Tibial nerve (tissue), 4 donors: ENCODE measurements at places on chromosomes 6 and 20. TPM values are rescaled to one million over a fixed set of nuclear protein-coding genes. Genes with fewer than 3 reads are reported as not detected.

Gene COL20A1
- not detected for total RNA-seq

DNA sequence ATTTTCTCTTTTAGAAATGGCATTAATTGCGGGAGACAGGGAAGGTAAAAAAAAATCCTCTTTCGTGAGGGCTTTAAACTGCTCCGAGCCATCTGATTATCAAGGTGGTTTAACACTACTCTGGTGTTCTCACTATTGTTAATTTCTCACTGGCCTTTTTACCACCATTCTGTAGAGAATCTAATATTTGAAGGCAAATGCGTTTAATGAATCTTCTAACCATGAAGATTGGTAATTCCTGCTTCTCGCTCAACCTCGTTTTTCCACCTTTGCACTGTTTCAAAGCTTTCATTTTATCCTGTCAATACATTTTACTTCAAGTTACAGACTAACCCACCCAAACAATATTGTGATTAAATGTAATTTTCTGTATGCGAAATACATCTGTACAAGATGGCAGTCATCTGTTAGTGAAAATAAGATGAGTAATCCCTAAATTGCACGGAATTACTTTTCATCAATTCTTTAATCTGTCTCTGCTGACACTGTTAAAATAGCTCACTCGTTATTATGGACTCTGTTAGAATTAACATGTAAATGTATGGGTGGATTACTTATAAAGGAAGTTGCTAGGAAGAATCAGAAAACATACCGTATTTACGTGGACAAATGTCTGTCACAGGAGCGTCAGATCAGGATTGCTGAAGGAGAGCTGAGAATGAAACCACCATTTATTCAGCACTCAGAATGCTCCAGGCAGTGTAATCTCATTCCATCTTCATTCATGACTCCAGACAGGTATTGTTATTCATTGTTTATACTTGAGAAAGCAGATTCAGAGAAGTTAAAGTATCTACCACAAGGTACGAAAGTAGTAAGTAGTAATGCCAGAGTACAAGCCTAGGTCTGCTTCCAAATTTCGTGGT, 1.1 kb upstream of the LCA5 start:
- peak overlapping the region; percentile 61 for H3K4me3 ChIP-seq
- H3K27ac ChIP-seq, result peak overlapping the region; percentile 88
- H3K27me3 ChIP-seq, result no peaks in the 10 kb centered on the region
- peaks cover 23% of the 10 kb centered on the region for H3K4me1 ChIP-seq
- no peak for DNase-seq

DNA sequence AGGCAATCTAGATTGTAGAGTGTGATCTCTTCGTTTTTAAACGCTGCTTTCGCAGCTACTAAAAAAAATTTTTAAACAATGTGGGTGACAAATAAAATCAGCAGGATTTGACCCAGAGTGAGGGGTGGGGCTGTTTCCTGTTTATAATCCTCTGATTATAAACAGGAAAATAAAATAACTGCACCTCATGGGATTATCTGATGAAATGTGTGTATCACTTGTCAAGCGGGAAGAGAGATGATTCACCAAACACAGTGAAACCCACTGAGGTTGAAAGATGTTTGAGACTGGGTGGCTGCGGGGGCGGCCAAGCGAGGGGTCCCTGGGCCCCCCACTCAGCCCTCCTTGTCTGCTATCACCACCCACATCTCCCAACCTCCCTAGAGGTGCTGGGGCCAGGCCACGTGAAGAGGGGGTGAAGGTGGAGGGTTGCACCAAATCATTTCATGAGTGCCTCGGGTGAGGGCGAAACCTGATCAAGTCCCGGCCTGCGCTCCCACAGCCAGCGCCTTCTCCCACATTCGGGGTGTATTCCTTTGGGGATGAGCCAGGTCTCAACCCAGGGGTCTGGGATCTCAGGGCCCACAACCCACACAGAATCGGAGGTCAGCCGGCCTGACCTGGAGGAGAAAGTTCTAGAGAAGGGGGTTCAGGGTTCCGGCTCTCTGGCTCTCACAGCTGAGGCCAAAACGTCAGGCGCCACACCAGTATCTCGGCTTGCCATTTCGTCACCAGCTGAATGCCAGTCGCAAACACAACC, 212.5 kb downstream of the BMP7 start:
- no peaks in the 10 kb centered on the region for H3K4me1 ChIP-seq
- H3K4me3 ChIP-seq, result no peak overlapping the region
- no peaks in the 10 kb centered on the region for H3K36me3 ChIP-seq
- DNase-seq, result no peak
- H3K27me3 ChIP-seq, result no peaks in the 10 kb centered on the region
- H3K27ac ChIP-seq, result peak overlapping the region; percentile 85

GRCh38 chr6:42225029-42225339, 7.3 kb upstream of the MRPS10 start:
- no peaks in the 10 kb centered on the region for H3K4me1 ChIP-seq
- H3K27ac ChIP-seq, result no peak overlapping the region
- H3K4me3 ChIP-seq, result no peak overlapping the region
- no peak for DNase-seq
- no peaks in the 10 kb centered on the region for H3K27me3 ChIP-seq
- H3K36me3 ChIP-seq, result no peaks in the 10 kb centered on the region

Gene SAPCD1
- 5.5 TPM for total RNA-seq

- no peaks in the 10 kb centered on the region for H3K4me1 ChIP-seq
- no peaks in the 10 kb centered on the region for H3K27me3 ChIP-seq
- DNase-seq, result peak; percentile 34
- peaks cover 11% of the 10 kb centered on the region for H3K36me3 ChIP-seq
Observed at GRCh38 chr6:3088446-3088845, 20.2 kb downstream of the RIPK1 start.

Gene R3HDML
- total RNA-seq, result not detected

Gene TREM2
- 46.1 TPM for total RNA-seq

Gene HLA-DOA
- 17.7 TPM for total RNA-seq

GRCh38 chr6:85405175-85405852, 44.6 kb upstream of the NT5E start:
- no peaks in the 10 kb centered on the region for H3K27me3 ChIP-seq
- H3K4me3 ChIP-seq, result no peak overlapping the region
- H3K4me1 ChIP-seq, result peaks cover 6% of the 10 kb centered on the region
- peak overlapping the region; percentile 46 for H3K27ac ChIP-seq
- DNase-seq, result no peak
- no peaks in the 10 kb centered on the region for H3K36me3 ChIP-seq

- no peak for DNase-seq
- H3K4me1 ChIP-seq, result no peaks in the 10 kb centered on the region
- no peaks in the 10 kb centered on the region for H3K36me3 ChIP-seq
- no peak overlapping the region for H3K27ac ChIP-seq
Observed at GRCh38 chr20:53001498-53002301, 29.5 kb downstream of the TSHZ2 start.

- no peak for DNase-seq
- H3K4me3 ChIP-seq, result no peak overlapping the region
- no peaks in the 10 kb centered on the region for H3K4me1 ChIP-seq
- no peak overlapping the region for H3K27ac ChIP-seq
Observed at GRCh38 chr20:62773845-62774714, 22.2 kb upstream of the MRGBP start.

Gene IP6K3
- total RNA-seq, result 0.39 TPM

Gene AVP
- not detected for total RNA-seq

GRCh38 chr6:37319856-37320480, 33.8 kb upstream of the RNF8 start:
- no peaks in the 10 kb centered on the region for H3K4me1 ChIP-seq
- no peak overlapping the region for H3K27ac ChIP-seq
- H3K27me3 ChIP-seq, result no peaks in the 10 kb centered on the region
- no peak for DNase-seq
- H3K4me3 ChIP-seq, result no peak overlapping the region
- no peaks in the 10 kb centered on the region for H3K36me3 ChIP-seq

Gene CD164
- total RNA-seq, result 175 TPM

GRCh38 chr6:52305948-52306767, 21.6 kb upstream of the MCM3 start:
- no peak overlapping the region for H3K4me3 ChIP-seq
- H3K4me1 ChIP-seq, result no peaks in the 10 kb centered on the region
- H3K27me3 ChIP-seq, result no peaks in the 10 kb centered on the region
- H3K27ac ChIP-seq, result no peak overlapping the region

DNA sequence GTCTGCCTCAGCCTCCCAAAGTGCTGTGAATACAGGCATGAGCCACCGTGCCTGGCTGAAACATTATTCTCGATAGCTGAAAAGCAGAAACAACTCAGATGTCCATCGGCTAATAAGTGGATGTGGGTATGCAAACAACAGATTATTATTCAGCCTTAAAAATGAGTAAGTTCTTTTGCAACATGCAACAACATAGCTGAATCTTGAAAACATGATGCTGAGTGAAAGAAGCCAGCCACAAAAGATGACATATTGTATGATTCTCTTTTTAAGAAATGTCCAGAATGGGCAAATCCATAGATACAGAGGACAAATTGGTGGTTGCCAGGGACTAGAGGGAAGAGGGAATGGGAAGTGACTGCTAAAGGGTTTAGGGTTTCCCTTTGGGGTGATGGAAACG, 61.7 kb downstream of the RIOK1 start:
- DNase-seq, result no peak
- no peaks in the 10 kb centered on the region for H3K4me1 ChIP-seq
- H3K27me3 ChIP-seq, result no peaks in the 10 kb centered on the region
- no peak overlapping the region for H3K27ac ChIP-seq
- no peak overlapping the region for H3K4me3 ChIP-seq

Gene PLAGL2
- total RNA-seq, result 6.9 TPM

GRCh38 chr6:122161136-122161535, 238.3 kb upstream of the HSF2 start:
- H3K27me3 ChIP-seq, result no peaks in the 10 kb centered on the region
- no peak overlapping the region for H3K4me3 ChIP-seq
- H3K4me1 ChIP-seq, result no peaks in the 10 kb centered on the region
- no peak overlapping the region for H3K27ac ChIP-seq

Gene PRL
- not detected for total RNA-seq

- DNase-seq, result no peak
- H3K36me3 ChIP-seq, result no peaks in the 10 kb centered on the region
- no peak overlapping the region for H3K4me3 ChIP-seq
- no peaks in the 10 kb centered on the region for H3K4me1 ChIP-seq
Observed at GRCh38 chr6:133544419-133544818, 303.3 kb downstream of the EYA4 start.

Gene KIFC1
- 0.42 TPM for total RNA-seq

GRCh38 chr20:62685781-62686555, 22.7 kb upstream of the NTSR1 start:
- H3K27me3 ChIP-seq, result no peaks in the 10 kb centered on the region
- no peak overlapping the region for H3K27ac ChIP-seq
- no peaks in the 10 kb centered on the region for H3K36me3 ChIP-seq

Gene B3GALT4
- total RNA-seq, result 18.0 TPM

DNA sequence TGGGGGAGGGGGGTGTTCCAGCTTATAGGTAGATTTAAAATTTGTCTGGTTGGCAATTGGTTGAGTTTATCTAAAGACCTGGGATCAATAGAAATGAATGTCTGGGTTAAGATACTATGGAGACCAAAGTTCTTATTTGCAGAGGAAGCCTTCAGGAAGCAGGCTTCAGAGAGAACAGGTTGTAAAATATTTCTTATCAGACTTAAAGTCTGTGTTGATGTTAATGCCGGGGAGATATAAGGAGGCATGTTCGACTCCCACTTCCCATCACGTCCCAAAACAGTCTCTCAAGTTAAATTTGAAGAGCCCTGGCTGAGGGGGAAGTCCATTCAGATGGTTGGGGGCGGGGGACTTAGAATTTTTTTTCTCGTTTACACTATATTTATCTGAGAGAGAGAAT, 12.3 kb upstream of the BLCAP start:
- H3K27me3 ChIP-seq, result no peaks in the 10 kb centered on the region
- H3K36me3 ChIP-seq, result no peaks in the 10 kb centered on the region
- DNase-seq, result no peak

GRCh38 chr20:47985092-47985850, 200.0 kb upstream of the SULF2 start:
- no peak overlapping the region for H3K4me3 ChIP-seq
- no peaks in the 10 kb centered on the region for H3K36me3 ChIP-seq
- no peaks in the 10 kb centered on the region for H3K27me3 ChIP-seq
- no peaks in the 10 kb centered on the region for H3K4me1 ChIP-seq

Gene CCN2
- total RNA-seq, result 206 TPM

GRCh38 chr20:62728028-62728780, 19.6 kb downstream of the NTSR1 start:
- no peaks in the 10 kb centered on the region for H3K36me3 ChIP-seq
- no peak for DNase-seq
- no peaks in the 10 kb centered on the region for H3K4me1 ChIP-seq
- H3K27ac ChIP-seq, result no peak overlapping the region
- peaks cover 46% of the 10 kb centered on the region for H3K27me3 ChIP-seq

Gene RNF182
- total RNA-seq, result 0.39 TPM

Gene UST
- 29.4 TPM for total RNA-seq

GRCh38 chr6:36196880-36197548, 470 bp downstream of the BRPF3 start:
- peak overlapping the region; percentile 62 for H3K4me3 ChIP-seq
- no peaks in the 10 kb centered on the region for H3K36me3 ChIP-seq
- no peaks in the 10 kb centered on the region for H3K27me3 ChIP-seq
- peak; percentile 99 for DNase-seq

Gene FITM2
- total RNA-seq, result 9.0 TPM

DNA sequence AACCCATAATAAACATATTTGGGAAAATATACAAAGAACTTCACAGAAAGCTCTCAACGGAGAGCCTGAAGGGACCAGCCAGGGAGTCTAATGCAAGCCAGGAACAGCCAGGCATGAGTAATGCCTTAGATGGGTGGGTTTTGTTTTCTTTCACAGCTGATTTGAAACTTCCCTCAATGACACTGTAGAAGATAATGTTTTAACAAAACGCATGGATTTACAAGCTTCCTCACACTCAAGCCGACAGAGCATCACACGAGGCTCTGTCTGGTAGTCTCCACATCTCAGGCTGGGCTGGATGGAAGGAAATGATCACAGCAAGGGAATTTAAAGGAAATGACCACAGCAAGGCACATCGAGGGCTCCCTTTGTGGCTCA, 113.9 kb downstream of the GMPR start:
- no peaks in the 10 kb centered on the region for H3K27me3 ChIP-seq
- H3K36me3 ChIP-seq, result no peaks in the 10 kb centered on the region
- no peak for DNase-seq

Gene SPATS1
- not detected for total RNA-seq

Gene UBE2C
- total RNA-seq, result 0.78 TPM

- H3K36me3 ChIP-seq, result no peaks in the 10 kb centered on the region
- H3K4me1 ChIP-seq, result peaks cover 6% of the 10 kb centered on the region
- DNase-seq, result no peak
- H3K27me3 ChIP-seq, result no peaks in the 10 kb centered on the region
- H3K4me3 ChIP-seq, result no peak overlapping the region
Observed at GRCh38 chr6:157098999-157099398, 224.3 kb downstream of the TMEM242 start.
